ENCODE measurements at places on chromosomes 4 and X. TPM values are rescaled to one million over a fixed set of nuclear protein-coding genes. Genes with fewer than 3 reads are reported as not detected.

VEGFC gene
- total RNA-seq = not detected

DNA sequence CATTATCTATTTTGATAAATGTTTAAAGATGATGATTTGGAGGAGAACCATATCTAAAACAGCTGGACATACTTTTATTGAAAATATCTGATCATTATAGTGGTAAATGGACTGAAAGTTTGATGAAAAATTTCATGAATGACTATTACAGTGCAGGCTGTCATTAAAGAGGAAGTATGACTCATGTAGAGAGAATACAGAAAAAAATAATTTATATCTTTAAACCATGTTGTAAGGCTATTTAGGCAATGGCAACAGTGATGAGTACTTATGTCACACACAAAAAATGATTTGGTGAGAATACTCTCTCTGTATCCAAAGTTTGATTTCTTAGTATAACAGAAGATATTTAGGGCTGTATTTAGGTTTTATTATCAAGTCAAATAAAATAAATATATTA, 3.9 kb upstream of the GLRB start:
- no peak for DNase-seq

GRCh38 chrX:66045894-66046293, 6.0 kb upstream of the VSIG4 start:
- DNase-seq = no peak

GRCh38 chrX:66200050-66200664, 36.1 kb downstream of the HEPH start:
- no peak for DNase-seq

- no peak for DNase-seq
Measured at GRCh38 chrX:727738-728621, 97.4 kb downstream of the SHOX start.

DNA sequence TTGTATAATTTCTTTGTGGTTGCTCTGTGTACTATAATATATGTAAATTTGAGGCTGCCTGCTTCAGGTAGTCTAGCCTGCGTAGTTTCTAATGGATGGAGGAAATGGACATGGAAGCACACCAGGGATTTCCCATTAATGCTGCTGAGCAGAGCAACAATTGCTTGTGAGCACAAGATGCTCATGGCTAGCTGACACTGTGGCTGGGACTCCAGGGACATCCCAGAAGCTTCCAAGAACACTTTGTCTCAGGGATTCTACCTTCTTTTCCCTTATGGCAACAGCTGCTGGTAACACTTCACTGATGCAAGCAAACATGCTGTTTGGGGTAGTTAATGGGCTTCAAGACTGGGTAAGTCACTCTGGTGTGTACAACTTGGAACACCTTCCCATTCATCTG, 66.1 kb downstream of the TENT5D start:
- no peak for DNase-seq

LGI2 gene
- not detected for total RNA-seq

RBM41 gene
- 15.5 TPM for total RNA-seq

- DNase-seq = no peak
Measured at GRCh38 chrX:40140706-40141499, 43.1 kb upstream of the BCOR start.

DNA sequence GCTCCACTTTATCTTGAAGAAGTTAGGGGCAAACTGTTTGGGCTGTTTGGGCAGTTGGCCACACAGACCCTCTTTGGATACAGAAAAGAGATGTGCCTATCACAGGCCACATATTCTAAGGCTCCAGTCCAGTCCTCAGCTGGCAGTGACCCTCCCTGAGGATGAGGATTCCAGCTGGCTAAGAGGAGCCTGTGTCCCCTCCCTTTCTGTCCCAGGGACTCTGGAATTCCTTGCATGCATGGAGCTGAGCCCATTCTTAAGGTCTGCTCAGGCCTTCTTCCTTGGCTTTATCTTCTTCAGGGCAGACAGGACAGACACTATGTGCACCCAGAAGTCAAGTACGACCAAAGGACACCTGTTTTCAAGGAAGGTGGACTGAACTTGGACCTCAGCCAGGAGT, 23.8 kb upstream of the GK2 start:
- no peak for DNase-seq

MAGEA8 gene
- not detected for total RNA-seq

DNA sequence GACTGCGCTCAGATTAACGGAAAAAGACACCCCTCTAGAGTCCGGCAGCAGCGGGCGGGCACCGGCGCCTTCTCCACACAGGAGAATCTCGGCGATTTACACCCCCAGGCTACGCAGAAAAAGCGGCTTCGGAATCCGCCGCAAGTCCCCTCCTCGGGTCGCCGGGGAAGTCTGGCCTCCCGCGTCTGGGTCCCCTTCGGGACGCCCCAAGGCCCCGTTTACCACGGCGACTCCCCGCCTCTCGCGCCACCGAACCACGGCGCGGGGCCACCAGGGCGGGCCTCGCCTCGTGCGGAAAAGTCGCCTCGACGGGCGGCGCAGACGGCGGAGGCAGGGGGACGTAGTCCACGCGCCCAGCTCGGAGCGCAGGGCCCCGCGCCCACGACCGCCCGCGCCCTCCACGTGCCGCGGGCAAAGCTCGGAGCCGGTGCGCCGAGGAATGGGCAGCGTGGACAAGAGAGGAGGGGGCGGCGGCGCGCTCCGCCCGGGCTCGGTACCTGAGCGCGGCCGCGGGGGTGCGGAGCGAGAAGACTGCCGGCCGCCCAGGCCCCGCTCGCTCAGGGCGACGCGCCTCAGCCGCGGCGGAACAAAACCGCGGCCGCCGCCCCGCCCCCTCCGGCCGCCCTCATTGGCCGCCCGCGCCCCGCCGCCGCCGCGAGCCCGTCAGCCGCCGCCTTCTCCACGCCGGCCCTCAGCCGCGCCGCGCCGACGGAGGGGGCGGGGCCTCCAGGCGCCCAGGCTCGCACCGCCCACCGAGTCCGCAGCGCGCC, at the start of gene FAM53A:
Gene FAM53A (minus strand): TSS at position 578 of the 770 bp plus-strand sequence. CDS start 15,572 bp downstream, outside the sequence.
- peak; percentile 93 for DNase-seq

DNA sequence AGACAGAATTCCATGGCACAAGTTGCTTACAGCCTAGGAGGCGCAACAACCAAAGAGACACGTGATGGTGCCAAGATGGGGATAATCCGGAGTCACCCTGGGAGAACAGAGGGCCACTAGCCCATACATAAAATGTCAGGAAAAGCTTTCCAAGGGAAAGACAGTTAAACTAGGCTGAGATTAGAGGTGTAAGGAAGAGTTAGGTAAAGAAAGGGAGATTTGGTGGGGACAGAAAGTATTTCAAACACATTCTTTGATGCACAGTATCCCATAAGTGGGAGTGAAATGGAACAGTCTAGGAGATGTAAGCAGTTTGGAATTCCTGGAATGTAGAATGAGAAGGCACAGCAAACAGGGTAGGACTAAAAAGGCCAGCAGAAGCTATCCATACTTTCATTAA, 860.9 kb upstream of the LCORL start:
- DNase-seq = no peak

DNA sequence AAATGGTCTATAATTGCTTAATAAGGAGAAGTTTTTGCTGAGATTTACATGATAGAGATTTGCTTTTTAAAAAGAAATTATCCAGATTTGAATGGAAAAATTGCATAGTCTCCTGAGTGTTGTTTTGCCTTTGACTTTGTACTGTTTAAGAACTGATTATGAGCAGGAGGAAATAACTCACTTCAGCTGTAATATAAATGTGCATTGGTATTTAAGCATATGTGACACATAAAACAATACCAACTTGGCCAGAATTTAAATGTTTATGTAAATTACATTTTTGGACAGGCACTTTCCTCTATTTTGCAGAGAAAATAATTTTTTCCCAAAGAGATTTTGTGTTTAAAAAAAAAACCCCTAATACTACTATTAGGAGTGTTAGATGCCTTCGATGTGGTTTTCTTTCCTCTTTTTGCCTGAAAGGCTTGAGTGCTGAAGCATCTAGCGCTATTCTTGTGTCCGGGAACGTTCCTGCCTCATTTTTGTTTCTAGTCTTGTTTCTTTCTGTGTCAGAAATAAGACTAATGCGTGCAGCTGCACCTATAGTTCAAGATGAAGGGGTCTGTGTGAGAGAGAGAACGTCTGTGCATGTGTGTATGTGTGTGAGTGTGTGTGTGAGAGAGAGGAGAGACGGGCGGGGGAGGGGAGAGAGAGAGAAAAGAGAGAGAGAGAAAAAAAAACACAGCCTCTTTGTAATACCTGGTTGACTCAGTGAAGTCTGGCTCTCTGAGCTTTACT, 60.8 kb downstream of the TBL1X start:
- no peak for DNase-seq

KLHL4 gene
- not detected for total RNA-seq

GDPD2 gene
- total RNA-seq = 0.10 TPM

DNA sequence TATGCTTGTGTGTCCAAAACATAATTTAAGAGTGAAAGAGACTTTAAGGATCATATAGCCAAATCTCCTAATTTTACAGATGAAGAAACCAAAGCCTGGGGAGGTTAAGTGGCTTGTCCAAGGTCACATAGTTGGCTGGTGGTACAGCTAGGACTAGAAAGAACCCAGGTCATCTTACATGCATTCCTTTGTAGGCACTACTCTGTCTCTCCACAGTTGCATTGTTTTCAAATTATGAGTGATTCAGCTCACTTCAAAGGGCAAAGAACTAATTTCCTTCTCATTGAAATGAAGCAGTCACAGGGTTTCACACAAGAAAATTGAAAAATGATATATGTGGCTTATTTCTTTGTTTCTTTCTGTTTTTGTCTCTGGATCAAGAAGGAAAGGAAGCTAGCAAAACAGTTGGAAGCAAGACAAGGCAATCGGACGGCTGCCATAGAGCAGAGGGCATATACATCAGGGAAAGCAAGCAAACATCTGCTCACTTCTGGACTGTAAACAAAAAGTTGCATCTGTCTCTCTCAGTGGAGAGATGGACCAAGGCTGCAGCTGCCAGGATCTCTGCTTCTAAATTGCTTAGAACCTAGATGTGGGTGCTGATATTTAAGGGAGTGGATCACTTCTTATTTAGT, 107.5 kb upstream of the AMOT start:
- no peak for DNase-seq

GRCh38 chrX:70196961-70197720, 19.9 kb downstream of the DGAT2L6 start:
- peak; percentile 43 for DNase-seq

ENPEP gene
- total RNA-seq = 0.03 TPM

DNA sequence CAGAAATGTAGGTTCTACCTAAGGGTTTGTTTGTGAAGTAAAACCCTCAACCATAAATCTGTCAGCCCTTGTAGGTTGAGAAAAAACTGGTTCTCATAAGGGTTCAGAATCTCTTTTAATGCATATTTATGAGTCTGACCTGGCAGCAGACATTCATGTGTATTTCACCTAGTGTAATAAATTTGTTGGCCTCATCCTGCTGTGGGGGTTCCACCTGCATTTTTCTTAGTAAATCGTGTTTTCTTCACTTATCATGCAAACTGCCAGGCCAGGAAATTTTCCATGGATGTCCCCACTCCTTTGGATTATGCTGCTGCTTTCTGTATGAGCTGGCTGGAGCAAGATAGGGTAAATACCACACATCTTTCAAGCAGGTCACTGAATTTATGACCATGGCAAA, 42.4 kb downstream of the KLHL13 start:
- no peak for DNase-seq

ZNF157 gene
- total RNA-seq = 0.34 TPM

DNA sequence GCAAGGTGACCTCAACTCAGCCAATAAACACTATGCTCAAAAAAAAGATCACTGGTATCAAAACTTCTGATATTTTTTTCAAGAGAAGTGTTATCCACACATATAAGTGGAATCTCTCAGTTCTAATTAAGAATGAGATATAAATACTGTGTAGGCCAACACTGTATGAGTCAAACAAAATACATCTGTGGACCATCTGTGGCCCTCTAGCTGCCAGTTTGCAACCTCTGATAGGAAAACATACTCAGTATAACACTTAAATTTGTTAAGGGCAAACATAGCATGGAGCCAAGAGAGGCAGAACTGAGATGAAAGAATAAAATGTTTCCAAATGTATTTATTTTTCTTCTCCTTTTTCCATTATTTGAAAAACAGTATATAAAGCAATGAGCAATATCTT, 377.3 kb downstream of the ARAP2 start:
- DNase-seq = no peak

LINC00632 gene
- 4.1 TPM for total RNA-seq

DNA sequence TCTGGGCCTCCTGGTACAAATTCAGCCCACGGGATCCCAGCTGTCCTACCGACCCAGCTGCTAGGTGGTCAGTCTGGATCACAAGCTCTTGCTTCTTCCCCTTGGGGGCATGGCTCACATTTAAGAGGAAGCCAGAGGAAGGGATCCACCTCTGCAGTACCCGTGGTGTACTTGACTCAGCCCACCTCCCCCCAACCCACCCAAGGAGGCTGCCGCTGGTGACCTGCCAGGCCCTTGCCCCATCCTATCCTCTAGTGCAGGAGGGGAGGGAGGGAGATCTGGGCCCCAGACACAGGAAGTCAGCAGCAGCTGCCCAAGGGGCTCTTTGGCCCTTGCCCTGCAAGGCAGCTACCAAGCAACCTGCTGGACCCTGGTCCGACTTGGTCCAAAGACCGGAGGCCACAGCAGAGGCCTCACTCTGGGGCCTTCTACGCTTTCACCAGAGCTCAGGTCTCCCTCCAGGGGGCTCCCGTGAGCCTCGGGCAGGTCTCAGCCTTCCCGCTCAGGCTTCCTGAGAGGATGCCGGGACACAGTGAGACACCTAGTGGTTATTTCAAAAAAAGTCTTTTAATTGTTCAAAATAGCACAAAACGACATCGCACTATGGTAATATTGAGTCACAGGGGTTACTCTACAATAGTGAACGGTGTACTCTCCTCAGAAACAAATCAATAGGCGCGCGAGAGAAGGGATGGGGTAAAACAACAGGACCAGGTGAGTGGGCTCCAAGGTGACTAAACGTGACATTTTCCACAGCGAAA, 2.7 kb upstream of the RENBP start:
- DNase-seq = peak; percentile 67

- DNase-seq = no peak
Measured at GRCh38 chr4:173883821-173884220, 353.8 kb upstream of the HAND2 start.

SYTL5 gene
- not detected for total RNA-seq

AFF2 gene
- 1.5 TPM for total RNA-seq

DNA sequence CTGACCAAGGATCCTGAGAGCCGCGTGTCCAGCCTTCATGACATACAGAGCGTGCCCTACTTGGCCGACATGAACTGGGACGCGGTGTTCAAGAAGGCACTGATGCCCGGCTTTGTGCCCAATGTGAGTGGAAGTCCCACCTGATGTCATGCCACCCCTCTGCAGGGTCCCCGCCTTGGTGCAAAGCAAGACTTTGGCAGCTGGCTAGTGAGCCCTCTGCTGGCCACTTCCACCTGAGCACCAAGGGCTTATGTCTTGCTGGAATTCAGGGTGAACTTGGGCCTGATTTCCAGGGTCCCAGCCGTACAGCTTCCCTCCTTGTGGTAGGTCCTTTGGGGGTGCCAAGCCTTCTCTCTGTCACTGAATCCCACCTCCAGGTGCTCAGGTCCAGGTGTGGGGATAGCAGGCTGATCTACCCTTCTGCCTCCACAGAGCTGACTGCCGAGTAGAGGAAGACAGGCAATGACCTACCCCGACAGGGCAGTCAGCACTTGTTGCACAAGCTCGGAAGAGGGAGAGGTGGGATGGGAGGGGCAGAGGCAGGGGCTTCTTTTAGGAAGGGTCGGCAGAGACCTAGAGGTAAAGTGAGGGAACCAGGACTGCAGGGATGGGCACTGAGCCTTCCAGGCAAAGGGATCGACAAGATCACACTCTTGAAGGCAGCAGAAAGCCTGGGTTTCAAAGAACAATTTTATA, 248.1 kb downstream of the EVC2 start:
- DNase-seq = no peak

SLC49A3 gene
- 0.81 TPM for total RNA-seq

MAGEB1 gene
- not detected for total RNA-seq

RHOXF2B gene
- not detected for total RNA-seq

AVPR2 gene
- not detected for total RNA-seq

Measured in activated T-helper 1 cell treated with anti-CD3 and anti-CD28 coated beads, Interleukin-12 subunit alpha, Interleukin-12 subunit beta, Interleukin-2, Interleukin-4 antibody, amounts not matched to agents 30 ng/mL and 10 ng/mL and 1 ng/mL, durations not matched to agents 14 hours and 24 hours and 36 hours (primary cell).